ENCODE measurements at places on chromosomes 11 and 22. TPM values are rescaled to one million over a fixed set of nuclear protein-coding genes. Genes with fewer than 3 reads are reported as not detected.

SLC22A8 gene
- total RNA-seq = not detected

TSPAN32 gene
- total RNA-seq = under 0.01 TPM

MS4A12 gene
- total RNA-seq = not detected

UPK2 gene
- total RNA-seq = not detected

SCGB1C1 gene
- total RNA-seq = not detected

TMEM191C gene
- total RNA-seq = 1.8 TPM

ATP6V1E1 gene
- 154 TPM for total RNA-seq

Measured in smooth muscle cell of trachea (primary cell).